HepG2 (cell line): ENCODE measurements at places on chromosomes 11 and 22.

DNA sequence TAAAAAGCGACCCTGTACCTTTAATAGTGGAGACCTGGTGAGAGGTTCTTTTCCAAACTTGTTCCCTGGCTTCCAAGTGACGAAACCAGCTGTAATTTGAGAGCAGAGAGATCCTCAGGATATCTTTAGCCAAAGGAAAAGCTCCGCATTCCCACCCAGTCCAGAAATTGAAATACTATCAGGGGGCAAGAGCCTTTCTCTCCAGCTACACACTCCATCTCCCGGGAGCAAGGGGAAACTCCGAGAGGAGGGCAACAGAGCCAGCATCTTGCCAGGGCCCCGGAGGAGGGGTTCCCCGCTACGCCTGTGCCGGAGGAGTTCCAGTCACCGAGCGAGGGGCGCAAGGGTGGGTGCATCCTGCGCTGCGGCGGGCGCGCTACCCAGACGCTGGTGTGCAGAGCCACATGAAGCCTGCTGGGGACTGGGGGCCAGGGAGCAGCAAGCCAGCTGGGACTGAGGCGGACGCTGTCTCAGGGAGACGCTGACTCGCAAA is at the start of gene FIBIN:
Gene FIBIN, plus strand, starts transcription at position 148 of the 493 bp plus-strand sequence. CDS start 415 bp downstream, outside the sequence.
- no peak for DNase-seq

GRCh38 chr22:21047035-21047661 is 1.4 kb downstream of the LRRC74B start:
- DNase-seq, result no peak

DNA sequence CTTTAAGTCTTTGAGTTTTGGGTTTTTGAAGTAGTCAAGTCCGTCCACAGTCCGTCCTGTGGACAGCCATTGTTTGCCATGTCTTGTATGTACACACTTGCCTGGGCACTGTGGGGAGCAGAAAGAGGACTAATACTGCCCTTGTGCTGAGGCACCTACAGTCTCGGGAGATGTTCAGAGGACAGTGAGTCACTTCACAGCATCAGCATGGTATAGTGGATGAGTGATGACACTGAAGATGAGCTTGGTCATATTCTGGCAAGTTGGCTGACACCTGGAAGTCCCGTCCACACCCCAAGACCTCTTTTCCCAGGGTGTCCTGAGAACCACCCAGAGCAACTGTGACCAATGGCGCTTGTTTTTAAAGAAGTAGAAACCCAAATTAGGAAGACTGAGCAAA is 29.2 kb downstream of the NF2 start:
- no peak for DNase-seq

DNA sequence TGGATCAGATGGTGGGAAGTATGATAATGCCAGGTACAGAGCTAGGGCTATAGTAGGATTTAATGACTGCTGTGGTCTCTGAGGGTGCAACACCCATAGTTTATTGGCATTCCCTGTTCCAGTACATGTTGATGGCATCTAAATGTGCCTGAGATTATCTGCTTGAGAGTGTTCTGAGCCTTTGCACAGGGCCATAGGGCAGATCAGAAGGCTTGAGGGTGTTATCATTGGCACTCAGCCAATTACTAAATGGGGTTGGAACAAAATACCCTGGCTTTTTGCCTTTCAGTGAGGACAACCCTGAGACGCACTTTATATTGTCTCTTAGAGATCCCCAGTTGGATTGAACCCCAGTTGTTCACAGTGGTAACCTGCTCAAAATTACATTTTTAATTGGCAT is 6.7 kb downstream of the SLC5A12 start:
- no peak for DNase-seq

DNA sequence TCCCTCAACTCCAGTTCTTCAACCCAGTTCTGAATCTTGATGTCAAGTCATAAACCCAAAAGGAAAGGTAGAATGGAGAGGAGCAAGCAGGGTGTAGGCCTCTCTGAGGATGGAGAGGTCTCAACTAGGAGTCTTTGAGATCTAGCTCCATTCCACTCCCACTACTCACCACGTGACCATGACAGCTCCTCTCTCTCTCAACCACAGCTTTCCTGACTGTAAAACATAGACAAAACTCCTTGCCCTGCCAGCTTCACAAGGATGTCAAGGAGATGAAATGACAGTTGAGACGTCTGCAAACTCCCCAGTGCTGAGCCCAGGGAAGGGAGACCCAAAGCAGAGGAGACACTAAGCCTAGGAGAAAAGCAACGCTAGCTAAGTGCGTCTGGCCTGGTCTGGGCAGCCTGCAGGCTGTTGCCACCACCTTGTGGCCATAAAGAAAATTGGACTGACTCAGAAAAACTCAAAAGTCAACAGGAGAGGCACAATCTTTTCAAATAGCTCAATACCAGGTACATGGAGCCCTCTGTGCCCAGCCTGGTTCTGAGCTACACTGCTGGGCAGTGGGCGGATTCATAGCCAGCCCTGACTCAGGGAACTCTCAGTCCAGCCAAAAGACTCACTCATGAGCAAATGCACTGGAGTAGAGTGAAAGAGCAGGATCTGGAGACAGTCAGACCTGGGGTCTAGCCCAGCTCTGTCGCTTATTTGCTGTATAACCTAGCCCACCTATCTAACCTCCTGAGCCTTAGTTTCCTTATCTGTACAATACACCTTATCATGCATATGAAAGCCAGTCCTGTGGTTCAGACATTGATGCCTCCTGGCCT is 3.4 kb downstream of the CLPB start:
- peak; percentile 66 for DNase-seq

- no peak for DNase-seq
These were observed 107.3 kb downstream of the BRD1 start for GRCh38 chr22:49720279-49720959.

- DNase-seq, result no peak
These were observed 402.1 kb downstream of the CNTN5 start for GRCh38 chr11:99422581-99423427.

GRCh38 chr11:20355221-20356219 is 8.0 kb upstream of the HTATIP2 start:
- peak; percentile 78 for DNase-seq

DNA sequence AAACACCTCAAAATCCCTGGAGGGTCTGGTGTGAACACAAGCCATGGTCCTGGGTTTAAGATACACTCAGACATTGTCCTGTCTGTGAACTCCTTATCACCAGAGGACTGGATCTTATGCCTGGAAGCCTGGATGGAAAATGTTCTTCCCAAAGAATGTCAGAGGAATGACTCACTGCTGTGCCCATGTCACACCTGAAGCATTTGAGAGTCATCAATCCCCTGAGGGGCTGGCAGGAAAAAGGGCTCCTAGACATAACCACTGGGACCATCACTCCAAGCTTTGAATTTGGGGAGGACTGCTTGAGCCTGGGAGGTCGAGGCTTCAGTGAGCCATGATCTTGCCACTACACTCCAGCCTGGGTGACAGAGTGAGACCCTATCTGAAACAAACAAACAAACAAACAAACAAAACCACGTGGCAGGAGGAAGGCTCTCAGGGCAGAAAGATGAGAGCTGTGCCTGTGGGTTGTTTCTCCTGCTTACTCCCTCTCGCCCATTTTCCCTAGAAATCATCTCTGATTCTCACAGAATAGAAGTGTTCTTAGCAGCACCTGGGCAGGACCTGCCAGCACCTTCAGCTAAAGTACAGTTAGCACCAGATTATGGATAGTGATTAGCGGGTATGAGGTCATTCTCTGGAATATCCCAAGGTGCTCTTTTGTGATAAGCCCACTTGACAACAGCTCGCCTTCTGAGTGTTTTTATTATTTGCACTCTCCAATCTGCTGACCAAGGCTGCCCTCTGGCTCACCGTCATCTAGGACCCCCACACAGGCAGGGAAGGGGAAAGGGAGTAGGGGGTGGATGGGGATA is 11.9 kb upstream of the PRG2 start:
- no peak for DNase-seq

- DNase-seq, result no peak
These were observed 11.4 kb downstream of the IGSF9B start for GRCh38 chr11:133945087-133945974.

DNA sequence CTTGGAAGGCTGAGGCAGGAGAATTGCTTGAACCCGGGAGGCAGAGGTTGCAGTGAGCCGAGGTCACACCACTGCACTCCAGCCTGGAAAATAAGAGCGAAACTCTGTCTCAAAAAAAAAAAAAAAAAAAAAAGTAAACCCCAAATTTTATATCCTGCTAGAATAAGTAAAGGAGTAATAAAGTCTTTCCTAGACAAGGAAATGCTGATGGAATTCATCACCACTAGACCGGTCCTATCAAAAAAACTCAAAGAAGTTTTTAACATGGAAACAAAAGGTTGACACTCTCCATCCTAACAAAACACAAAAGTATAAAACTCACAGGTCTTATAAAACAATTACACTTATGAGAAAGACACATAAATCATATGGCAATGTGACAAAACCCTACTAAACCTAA is 213.9 kb downstream of the SBF2 start:
- DNase-seq, result no peak
